Fibroblast of upper back skin (primary cell): ENCODE measurements at places on chromosomes 5 and 9.

GRCh38 chr5:55860288-55860687, 9.1 kb downstream of the IL31RA start:
- DNase-seq: no peak

GRCh38 chr9:93629920-93630319, 53.5 kb downstream of the PHF2 start:
- no peak for DNase-seq

GRCh38 chr9:101708855-101709254, 29.6 kb downstream of the GRIN3A start:
- no peak for DNase-seq

DNA sequence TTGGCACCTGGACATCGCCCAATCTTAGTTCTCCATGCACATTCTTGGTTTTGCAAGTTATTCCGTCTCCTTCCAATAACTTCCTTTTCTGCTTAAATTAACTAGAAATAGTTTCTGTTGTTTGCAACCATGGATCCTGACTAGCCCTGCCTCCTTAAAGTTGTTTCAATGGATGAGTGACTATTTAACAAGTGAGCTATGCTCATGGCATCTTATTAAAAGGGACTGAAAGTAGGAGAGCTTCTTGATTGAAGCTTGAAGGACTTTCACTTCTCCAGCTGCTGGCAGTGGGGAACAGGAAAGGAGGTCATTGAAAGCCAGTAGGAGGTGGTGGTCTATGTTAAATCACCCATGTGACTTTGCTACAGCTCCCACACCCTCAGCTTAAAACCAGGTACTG, 466.8 kb downstream of the ARHGEF28 start:
- DNase-seq: no peak

DNA sequence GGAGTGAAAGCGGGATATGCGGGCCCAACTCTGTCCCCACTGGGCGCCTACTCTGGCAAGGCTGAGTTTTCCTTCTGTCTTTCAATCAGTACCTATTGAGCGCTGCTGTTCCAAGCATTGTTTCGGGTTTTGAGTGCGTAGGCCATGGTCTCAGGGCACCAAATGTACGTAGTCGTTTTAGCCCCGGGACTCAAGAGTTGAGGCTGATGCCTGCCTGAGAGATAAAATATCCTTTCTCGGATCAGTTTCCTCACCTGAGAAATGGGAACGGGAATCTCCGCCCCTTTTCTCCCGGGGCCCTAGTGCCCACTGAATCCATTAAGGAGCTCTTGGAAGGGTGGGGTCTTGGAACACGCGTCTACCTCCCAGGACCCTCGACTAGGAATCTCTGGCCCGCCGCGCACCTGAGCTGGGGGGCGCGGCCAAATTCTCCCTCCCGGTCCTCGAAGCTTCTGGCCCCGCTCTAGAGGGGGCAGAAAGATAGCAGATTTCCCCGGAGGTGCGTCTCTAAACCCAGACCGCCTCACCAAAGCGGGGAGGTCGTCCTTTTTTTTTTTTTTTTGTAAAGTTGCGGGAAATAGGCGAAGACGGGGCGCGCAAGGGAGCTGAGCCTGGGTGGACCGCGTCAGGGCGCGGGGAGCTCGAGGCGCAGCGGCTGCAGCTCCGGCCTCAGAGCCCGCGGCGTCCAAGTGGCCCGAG, 494 bp upstream of the CXXC5 start:
- DNase-seq: no peak

DNA sequence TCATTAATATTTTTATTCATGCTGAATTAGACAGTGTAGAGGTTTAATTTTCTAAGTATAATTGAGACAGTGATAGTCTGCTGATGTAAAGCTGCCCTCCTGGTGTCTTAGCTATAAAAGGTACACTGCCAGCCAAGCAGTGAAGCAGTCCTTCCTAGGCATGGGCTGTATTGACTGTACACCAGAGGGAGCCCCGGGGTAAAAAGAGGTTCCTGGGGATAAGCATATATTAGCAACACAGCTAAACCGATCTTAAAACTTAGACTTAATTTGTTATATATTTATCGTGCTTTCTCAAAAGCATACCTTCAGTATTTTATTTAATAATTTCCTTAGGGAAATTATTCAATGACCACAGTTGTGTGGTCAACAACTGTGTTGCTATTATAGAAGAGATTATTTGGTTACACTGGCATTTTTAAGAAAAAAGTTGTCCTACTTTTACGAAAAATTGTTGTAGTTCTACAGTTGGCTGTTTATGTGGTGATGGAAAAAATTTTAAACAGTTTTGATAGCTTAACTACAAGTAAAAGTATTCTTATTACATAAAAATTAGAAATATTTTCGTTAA, 68.8 kb downstream of the ELL2 start:
- peak; percentile 62 for DNase-seq

- peak; percentile 16 for DNase-seq
These were observed at the start of gene SUSD1 for GRCh38 chr9:112174965-112175795. TSS of gene SUSD1 (minus strand) at chr9:112175297. CDS start at chr9:112175235, 62 bp downstream.

GRCh38 chr5:124954784-124955183, 208.3 kb upstream of the ZNF608 start:
- no peak for DNase-seq

DNA sequence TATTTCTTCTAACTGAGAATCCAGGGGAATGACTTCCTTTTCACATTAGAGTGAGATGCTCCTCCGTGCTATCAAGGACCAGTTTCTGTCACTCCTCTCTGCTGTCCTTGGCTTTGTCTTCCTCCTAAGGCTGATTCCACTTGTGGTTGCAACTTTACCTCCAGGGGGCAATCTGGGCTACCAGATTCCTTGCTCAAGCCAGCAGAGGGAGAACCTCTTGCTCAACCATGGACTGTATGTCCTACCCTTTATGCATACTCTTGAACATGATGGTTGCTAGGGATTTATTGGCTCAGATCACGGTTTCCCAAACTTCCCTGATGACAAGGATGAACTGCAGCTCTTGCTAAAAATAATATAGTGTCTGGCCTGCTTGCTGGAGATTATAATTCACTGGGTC, 24.0 kb downstream of the NNT start:
- peak; percentile 52 for DNase-seq

GRCh38 chr9:86286278-86286677, 3.9 kb upstream of the ISCA1 start:
- no peak for DNase-seq

DNA sequence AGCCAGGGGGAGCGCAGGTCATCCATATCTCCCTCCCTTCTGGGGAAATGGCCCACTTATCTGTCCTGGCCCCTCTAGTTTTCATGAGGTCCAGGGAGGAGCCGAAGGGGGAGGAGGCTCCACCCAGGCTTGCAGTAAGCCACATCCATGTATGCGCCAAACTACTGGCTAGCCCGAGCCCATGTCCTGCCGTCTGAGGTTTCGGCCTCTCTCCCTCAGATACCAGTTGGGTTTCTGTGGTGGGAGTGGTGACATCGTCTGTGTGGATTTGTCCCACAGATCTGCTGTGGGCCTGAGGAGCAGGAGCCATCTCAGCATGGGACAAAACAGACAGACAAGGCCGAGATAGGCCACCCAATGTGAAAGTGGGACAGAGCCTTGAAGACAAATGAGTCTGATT, 78.3 kb upstream of the ORM1 start:
- no peak for DNase-seq

DNA sequence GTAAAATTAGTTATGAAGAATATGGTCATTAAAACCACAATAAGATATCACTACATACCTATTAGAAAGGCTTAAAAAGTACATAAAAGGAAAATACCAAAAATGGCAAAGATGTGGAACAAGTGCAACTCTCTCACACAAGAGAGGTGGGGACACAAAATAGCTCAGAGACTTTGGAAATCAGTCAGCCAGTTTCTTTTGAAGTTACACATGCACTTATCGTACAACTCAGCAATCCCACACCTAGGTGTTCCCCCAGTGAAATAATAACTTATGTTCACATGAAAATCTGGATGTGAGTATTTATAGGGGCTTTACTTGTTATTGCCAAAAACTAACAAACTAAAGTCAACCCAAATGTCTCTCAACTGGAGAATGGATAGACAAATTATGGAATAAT, 9.8 kb upstream of the RICTOR start:
- no peak for DNase-seq

DNA sequence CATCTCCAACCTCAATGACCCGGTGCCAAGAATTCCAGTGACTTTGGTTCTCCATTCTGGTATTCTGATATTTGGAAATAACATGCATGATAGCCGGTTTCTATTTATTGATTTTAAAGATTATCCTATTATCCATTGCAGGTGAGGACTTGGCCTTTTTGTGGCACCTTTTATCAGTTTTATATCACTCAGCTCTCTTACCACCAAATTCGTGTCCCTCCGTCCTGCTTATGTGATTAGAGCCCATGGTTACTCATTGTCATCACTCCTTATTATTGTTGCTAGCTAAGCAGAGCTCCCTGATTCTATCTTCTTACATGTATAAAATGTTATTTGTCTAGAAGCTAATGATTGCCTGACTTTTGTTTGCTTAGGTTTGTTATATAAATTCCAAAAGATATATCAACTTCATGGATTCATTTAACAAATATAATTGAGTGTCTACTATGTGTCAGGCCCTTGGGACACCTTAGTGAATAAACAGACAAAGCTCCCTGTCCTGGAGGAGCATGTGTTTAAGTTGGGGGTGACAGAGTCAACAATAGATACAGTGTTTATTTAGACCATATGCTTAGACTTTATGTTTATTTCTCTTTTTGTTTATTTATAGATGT, 138.2 kb downstream of the ADAMTS16 start:
- no peak for DNase-seq

- DNase-seq: no peak
These were observed 128.8 kb downstream of the ROR2 start for GRCh38 chr9:91820949-91821880.

GRCh38 chr9:38066197-38066913, 2.7 kb downstream of the SHB start:
- DNase-seq: no peak

DNA sequence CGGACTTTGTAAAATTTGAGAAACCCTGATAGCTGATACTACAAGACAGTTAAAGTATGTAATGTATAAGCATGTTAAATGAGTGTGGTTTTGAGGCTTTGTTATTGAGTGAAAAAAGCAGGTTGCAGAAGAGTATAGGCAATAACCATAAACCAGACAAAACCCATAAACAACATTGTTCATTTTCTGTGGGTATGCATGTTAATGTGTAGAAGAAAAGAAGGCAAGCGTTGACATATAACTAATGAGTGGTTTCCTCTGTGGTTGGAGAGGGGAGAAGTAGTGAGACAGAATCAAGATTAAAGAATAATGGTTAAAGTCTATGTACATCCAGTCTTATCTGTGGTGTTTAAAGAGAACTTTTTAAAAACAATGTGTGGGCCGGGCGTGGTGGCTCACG, 26.2 kb downstream of the RAD23B start:
- peak; percentile 28 for DNase-seq

- DNase-seq: no peak
These were observed 631.5 kb upstream of the TLE4 start for GRCh38 chr9:78940121-78940855.

DNA sequence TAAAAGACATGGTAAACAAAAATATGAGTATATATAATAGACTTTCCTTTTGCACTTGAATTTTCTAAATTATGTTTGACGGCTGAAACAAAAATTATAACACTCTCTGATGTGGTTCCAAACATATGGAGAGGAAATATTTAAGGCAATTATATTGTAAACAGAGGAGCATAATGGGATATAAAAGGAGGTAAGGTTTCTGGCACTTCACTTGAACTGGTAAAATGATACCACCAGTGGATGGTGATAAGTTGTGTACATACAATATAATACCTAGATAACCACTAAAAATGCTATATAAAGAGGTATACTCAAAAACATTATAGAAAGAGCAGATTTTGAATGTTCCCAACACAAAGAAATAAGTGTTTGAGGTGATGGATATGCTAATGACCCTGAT, 192.9 kb upstream of the RAD23B start:
- DNase-seq: no peak

GRCh38 chr9:105683688-105684275, 10.6 kb upstream of the TMEM38B start:
- no peak for DNase-seq

- no peak for DNase-seq
These were observed 49.6 kb downstream of the EPB41L4B start for GRCh38 chr9:109270971-109271925.

DNA sequence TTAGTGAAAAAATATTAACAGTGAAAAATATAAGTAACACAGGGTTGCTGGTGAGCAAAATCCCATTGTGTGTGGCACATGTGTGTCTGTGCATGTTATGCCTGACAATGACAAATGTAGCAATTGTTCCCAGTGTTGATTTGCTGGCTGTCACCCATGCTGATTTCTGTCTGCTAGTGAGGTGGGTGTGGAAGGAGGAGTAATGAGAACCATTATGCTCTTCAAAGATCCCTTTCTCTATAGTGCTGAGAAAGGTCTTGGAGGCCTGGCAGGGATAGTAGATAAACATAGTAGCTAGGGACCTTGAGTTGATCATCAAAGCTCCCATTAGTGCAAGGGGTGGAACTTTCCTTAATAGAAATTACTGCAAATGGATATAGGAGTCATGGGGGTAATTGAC, 152.5 kb upstream of the CLINT1 start:
- no peak for DNase-seq

DNA sequence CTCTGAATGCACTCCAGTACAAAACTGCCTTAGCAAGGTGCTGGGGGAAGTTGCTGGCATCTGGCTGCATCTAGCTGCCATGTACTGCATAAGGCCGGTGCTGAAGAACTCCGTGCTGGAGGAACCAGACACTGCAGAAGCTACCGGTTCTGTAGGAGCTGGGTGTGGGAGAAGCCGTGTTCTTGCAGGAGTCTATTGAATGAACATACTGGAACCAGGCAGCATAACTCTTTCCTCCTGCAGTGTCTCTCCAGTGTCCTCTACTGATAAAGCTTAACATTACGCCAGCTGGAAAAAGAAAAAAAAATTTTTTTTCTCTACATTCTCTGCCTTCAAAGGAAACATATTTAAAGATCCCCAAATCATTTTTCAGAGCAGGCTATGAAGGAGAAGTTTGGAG, 38.5 kb downstream of the VPS13A start:
- peak; percentile 23 for DNase-seq

DNA sequence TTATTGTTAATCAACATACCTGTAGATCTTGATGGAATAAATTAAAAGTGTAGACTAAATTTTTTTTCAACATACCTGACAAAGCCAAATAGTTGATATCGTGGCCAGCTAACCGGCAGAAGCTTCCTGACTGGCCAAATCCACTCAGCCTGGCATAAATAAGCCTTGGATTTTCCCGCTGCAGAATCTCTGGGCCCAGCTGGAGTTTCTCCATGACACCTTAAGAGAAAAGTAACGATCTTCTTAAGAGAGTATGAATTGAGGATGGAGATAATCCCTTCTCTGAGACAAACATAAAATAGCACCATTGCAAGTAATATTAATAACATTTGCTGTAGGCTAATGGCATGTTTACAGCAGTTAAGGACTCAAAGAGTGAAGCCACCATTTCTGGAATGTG, 2.2 kb downstream of the AMACR start:
- DNase-seq: no peak

- DNase-seq: no peak
These were observed 25.6 kb downstream of the SLC31A1 start for GRCh38 chr9:113246928-113247327.
